T-helper 17 cell (primary cell): ENCODE measurements at places on chromosomes 4 and X. TPM values are rescaled to one million over a fixed set of nuclear protein-coding genes. Genes with fewer than 3 reads are reported as not detected.

DNA sequence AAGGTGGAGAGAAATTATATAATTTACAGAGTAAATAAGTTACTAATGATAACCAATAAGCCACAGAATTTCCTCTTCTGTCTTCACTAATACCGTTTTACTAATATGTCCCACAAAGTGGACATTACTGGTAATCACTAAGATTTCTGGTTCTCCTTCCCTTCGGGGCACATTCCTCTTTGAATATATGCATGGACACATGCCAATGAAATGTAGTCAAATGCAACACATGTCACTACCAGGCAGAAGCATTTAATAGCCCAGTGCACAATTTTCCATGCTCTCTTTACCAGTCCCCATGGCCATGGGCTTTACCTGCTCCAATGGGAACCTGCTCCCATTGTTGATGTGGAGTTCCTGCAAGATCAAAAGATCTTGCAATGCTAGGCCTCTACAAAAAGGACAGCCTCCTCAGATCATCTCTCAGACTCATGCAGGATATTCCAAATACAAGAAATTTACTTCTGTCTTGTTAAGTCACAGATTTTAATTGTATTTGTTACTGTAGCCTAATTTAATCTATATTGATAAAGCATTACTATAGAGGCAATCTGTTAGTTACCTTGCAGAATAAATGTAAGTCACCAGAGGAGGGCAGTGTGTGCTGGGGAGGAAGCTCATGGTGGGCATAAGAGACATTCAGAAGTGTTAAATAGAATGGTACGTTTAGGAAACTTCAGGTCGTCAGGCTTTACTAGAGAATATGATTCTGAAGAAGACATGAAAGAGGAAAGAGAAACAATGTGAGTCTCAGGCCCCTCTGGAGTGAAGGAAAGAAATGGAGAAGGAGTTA is 37.1 kb upstream of the INPP4B start:
- no peak for DNase-seq

DNA sequence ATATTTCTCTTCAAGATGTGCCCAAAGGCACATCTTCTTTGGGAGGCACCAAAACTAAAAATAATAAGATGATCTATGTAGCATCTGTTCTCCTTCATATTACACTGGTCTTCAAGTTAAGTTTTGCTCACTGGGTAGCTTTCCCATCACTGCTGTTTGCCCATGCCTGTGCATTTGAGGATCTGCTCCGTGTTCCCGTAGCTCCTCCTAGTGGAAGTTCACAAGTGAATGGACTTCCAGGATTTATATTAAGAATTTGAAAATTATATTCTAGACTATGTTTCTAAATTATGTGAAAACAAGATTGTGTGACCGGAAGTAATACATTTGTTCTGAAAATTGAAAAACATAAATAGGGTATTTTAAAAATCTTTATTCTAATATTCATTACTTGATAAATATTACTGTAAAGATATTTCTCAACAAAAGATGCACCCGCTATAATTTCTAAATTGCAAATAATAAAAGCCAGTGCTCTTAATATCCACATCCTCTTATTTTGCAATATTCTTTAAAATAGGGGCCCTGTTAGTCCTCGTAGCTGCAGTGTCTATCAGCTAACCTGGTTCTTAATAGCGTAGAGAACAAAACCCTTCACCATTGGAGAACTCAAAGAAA is 147.7 kb downstream of the RBM46 start:
- no peak for DNase-seq

DNA sequence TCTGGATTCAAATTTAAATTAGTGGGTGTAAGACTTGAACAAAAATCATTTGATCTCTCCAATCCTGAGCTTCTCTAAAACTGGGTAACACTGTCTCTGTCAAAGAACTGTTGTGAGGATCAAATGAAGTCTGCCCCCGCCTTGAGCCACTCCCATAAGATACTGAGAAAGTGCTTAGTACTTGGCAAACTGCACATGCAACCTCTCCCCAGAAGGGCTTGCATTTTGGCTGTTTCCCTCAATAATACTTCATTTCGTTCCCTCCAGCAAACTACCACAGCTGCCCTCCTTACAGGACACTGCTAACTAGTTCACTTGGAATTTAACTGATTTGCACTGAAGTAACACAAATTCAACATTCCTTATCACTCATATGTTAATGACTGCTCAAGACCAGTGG is 79.8 kb downstream of the APBB2 start:
- DNase-seq, result no peak

DNA sequence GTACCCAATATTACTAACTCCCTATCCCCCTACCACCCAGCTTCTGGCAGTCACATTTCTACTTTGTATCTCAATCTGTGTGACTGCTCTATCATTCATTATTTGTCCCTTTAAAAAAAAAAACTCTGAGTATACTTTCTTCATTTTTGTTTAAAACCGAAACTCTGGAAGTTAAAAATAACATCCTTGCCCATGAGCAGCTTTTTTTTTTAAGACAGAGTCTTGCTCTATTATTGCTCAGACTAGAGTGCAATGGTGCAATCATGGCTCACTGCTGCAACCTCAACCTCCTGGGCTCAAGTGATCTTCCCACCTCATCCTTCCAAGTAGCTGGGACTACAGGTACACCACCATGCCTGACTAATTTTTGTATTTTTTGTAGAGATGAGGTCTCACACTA is 15.8 kb downstream of the UBE2K start:
- DNase-seq, result no peak

GRCh38 chr4:161647757-161648156 is 516.0 kb downstream of the FSTL5 start:
- DNase-seq, result no peak

The ATOH1 gene
- not detected for total RNA-seq

The ADH1C gene
- not detected for total RNA-seq

The UGT8 gene
- total RNA-seq, result 0.62 TPM
